Activated CD4-positive, alpha-beta T cell treated with anti-CD3 and anti-CD28 coated beads, Interleukin-2, amount 10 ng/mL, durations not matched to agents 7 days and 5 days (primary cell): ENCODE measurements at places on chromosomes 4 and X. TPM values are rescaled to one million over a fixed set of nuclear protein-coding genes. Genes with fewer than 3 reads are reported as not detected.

Gene BEND2
- total RNA-seq, result not detected

GRCh38 chr4:25915353-25915705 lies 1.3 kb downstream of the SMIM20 start:
- peak overlapping the region; percentile 74 for H3K4me3 ChIP-seq
- DNase-seq, result no peak
- H3K27me3 ChIP-seq, result peaks cover 3% of the 10 kb centered on the region
- peaks cover 2% of the 10 kb centered on the region for H3K36me3 ChIP-seq

Gene ODAPH
- total RNA-seq, result not detected

Gene XG
- total RNA-seq, result not detected

Gene ADAM29
- total RNA-seq, result not detected

Gene KLB
- total RNA-seq, result not detected

Gene PNCK
- total RNA-seq, result not detected

DNA sequence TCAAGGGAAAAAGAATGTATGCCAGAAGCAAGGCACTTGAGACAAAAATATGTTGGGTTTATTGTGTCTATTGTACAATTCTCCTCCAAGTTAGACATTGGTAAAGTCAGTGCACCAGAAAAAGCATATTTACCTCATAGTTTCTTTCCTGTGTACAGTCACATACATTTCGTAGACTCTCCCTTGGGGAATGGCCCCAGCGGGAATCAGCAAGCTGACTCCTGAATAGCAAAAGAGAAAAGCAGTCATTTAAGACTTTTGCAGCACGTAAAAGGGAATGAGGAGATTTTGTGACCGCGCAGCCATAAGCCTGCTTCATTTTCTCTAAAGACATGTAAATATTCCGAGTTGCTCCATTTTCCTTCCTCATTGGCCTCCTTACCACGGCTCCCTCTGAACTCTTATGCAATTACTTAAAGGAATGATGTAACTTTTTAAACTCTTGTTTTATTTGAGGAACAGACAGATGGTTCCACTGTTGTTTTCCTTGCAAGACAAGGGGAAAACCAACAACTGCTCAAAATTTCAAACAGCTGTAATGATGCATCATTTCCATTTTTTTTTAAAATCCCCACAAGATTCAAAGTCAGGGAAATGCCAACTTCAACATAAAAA lies 332.7 kb downstream of the UNC5C start:
- H3K4me3 ChIP-seq, result no peak overlapping the region
- no peak overlapping the region for H3K27ac ChIP-seq
- DNase-seq, result no peak
- no peaks in the 10 kb centered on the region for H3K4me1 ChIP-seq
- no peaks in the 10 kb centered on the region for H3K36me3 ChIP-seq

- no peaks in the 10 kb centered on the region for H3K27me3 ChIP-seq
- no peak overlapping the region for H3K4me3 ChIP-seq
- no peak for DNase-seq
- H3K4me1 ChIP-seq, result no peaks in the 10 kb centered on the region
- H3K36me3 ChIP-seq, result no peaks in the 10 kb centered on the region
These were observed 542.3 kb upstream of the ADGRL3 start for GRCh38 chr4:60657807-60658206.

Gene HTT
- 72.0 TPM for total RNA-seq

GRCh38 chr4:41454423-41454822 lies 83.5 kb upstream of the LIMCH1 start:
- H3K27me3 ChIP-seq, result no peaks in the 10 kb centered on the region
- H3K27ac ChIP-seq, result no peak overlapping the region
- H3K36me3 ChIP-seq, result no peaks in the 10 kb centered on the region
- no peaks in the 10 kb centered on the region for H3K4me1 ChIP-seq
- H3K4me3 ChIP-seq, result no peak overlapping the region
- no peak for DNase-seq

Gene PCDH10
- not detected for total RNA-seq

Gene RS1
- total RNA-seq, result not detected

- peaks cover 14% of the 10 kb centered on the region for H3K36me3 ChIP-seq
- no peak overlapping the region for H3K4me3 ChIP-seq
- no peaks in the 10 kb centered on the region for H3K27me3 ChIP-seq
- no peak for DNase-seq
- H3K27ac ChIP-seq, result no peak overlapping the region
- peaks cover 8% of the 10 kb centered on the region for H3K4me1 ChIP-seq
These were observed 101.9 kb downstream of the FBXW7 start for GRCh38 chr4:152434011-152434410.

GRCh38 chr4:3434881-3435685 lies 6.7 kb upstream of the HGFAC start:
- H3K4me1 ChIP-seq, result no peaks in the 10 kb centered on the region
- H3K27ac ChIP-seq, result no peak overlapping the region
- DNase-seq, result no peak
- no peaks in the 10 kb centered on the region for H3K27me3 ChIP-seq

Gene CISD2
- total RNA-seq, result 40.7 TPM

DNA sequence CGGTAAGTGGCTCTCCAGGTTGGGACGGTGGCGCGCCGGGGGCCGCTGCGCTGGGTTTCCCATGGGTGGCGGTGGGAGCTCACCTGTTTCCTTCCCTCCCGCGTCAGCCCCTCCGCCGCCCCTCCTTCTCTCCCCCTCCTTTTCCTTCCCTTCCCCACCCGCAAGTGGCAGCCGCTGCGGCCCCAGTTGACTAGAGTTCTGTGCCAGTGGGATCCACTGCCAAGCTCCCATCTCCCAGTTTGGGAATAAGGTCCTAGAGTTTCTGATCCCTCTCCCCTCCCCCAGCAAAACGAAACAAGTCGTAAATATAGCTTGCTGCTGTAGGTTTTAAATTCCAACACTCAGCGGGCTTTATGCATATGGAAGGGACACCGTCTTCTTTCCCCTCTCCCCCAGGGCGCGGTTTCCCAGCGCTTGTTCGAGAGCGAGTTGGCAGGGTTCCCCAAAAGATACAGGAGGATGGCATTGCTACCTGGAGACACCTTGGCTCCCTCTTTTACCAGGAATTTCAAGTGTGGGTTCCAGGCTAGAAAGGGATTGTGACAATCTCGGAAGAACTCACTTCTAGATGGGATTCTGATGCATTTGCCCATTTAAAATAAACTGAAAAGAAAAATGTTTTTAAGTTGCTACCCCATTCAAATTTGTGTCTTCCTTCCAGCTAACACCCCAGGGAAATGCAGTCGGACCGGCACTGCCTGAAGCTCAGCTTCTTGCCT lies 1.2 kb downstream of the TLL1 start:
- peaks cover 56% of the 10 kb centered on the region for H3K27me3 ChIP-seq
- no peak overlapping the region for H3K27ac ChIP-seq
- H3K4me3 ChIP-seq, result no peak overlapping the region
- peaks cover 10% of the 10 kb centered on the region for H3K4me1 ChIP-seq
- H3K36me3 ChIP-seq, result no peaks in the 10 kb centered on the region

DNA sequence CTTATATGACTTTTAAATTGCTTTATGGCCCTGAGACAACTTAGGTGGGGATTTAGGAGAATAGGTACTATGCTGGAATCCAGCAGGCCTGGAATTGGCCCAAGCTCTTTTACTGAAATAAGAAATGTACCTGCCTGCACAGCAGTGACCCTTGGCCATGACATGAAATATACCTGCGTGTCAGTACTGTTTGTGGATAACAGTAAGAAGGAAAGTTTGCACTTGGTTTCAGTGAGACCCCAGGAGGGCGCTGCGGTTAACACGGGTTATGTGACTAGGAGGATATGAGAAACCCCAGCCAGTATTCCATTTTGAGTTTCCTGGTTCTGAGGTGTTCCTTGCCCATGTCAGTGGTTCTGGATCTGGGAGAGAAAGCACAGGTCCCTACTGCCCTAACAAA lies 5.3 kb downstream of the MTM1 start:
- H3K4me1 ChIP-seq, result peaks cover 81% of the 10 kb centered on the region
- H3K27me3 ChIP-seq, result no peaks in the 10 kb centered on the region
- H3K4me3 ChIP-seq, result peak overlapping the region; percentile 86
